ENCODE measurements at places on chromosomes 2 and 18. TPM values are rescaled to one million over a fixed set of nuclear protein-coding genes. Genes with fewer than 3 reads are reported as not detected.

- no peak for DNase-seq
Observed at GRCh38 chr2:63301481-63301880, 250.9 kb downstream of the OTX1 start.

The MARCO gene
- total RNA-seq = not detected

- DNase-seq = no peak
Observed at GRCh38 chr2:56209701-56210100, 25.9 kb downstream of the CCDC85A start.

DNA sequence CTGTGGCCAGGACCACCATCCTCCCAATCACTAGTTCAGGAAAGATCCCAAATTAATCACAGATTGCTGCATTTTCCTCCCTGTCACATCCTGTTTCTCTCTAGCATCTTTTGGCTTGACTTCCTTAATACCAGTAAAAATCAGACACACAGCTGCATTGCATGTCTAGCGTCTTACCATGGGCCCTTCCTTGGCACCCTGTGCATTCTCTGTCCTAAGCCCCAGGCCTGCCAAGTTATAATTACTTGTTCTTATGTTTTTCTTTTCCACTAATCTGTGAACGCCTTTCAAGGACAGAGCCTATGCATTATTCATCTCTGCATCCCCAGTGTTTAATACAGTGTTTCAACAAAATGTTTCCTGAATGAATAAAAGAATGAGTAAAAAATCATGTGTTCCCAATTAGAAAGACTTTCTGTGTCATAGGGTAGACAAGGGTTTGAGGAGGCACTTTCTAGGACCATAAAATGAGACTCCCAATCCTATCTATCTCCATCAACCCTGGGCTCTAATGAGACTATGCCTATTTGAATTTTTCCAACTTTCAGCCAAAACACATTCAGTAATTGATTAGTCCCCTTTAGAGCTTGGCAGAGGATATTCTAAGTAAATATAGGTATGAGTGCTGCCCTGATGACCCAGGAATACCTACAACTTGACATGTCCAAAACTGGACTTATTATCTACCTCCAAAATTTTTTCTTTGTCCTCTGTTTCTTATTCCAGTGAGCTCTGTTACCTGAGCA lies 10.3 kb upstream of the NT5C1B start:
- peak; percentile 74 for DNase-seq

The PPM1G gene
- total RNA-seq = 56.6 TPM

The TOGARAM2 gene
- 0.72 TPM for total RNA-seq

- DNase-seq = no peak
Observed at GRCh38 chr2:161147856-161148255, 12.4 kb upstream of the TANK start.

GRCh38 chr18:2219706-2220105 lies 351.6 kb downstream of the METTL4 start:
- DNase-seq = no peak

GRCh38 chr2:173048522-173048896 lies 27.1 kb upstream of the MAP3K20 start:
- no peak for DNase-seq

The SPATA3 gene
- total RNA-seq = not detected

Measured in osteoblast (primary cell).